ENCODE measurements at places on chromosomes 7 and 10.
A peak's percentile ranks its signal among the peaks of the same experiment; 100 is the strongest.

GRCh38 chr7:157440346-157441022 lies 103.7 kb downstream of the DNAJB6 start:
- no peak for DNase-seq

DNA sequence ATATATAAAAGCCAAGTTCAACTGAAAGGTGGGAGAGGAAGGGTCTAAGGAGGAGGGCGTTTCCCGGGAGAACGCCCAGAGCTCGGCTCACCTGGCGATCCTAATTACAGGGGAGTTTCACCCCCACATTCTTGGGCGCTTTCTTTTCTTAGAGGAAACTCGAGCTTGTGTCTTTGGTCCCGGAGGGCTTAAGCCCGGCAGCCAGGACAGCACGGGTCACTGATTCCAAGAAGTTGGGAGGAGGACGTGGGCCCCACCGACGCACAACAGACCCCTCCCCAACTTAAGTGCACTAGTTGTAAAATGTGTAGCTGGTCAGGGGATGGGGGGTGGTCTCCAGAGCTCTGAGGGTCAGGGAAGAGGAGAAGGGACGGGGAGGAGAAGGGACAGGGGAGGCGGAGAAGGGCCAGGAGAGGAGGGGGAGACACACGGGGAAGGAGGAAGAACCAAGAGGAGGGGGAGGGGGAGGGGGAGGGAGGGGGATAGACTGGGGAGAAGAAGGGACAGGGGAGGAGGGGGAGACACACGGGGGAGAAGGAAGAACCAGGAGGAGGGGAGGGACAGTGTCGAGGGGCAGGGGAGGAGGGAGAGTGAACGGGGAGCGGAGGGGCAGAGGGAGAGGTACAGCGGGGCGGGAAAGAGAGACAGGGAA lies 874 bp downstream of the BAIAP2L1 start:
- no peak for DNase-seq

- no peak for DNase-seq
Observed at GRCh38 chr7:39721345-39721744, 98.0 kb downstream of the RALA start.

GRCh38 chr10:128687927-128688549 lies 561.8 kb upstream of the MKI67 start:
- no peak for DNase-seq

DNA sequence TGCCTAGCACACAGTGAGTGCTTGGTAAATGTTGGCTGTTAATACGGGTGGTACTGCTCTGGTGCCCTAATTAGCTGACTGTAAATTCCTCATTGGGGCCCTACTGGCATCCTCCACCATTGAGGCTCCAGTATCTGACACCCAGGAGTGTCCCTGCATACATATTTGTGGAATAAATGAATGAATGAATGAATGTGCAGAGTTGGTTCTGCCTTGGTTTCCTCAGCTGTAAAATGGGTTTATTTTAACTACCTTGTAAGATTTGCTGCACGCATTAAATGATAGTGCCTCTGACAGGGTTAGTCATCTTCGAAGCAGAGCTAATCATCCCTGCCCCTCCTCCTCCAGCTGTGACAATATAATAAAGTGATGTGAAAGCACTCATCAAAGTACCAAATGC lies 45.8 kb downstream of the ALDH18A1 start:
- no peak for DNase-seq

GRCh38 chr7:33727315-33727714 lies 178.0 kb upstream of the BMPER start:
- DNase-seq = no peak

GRCh38 chr7:45156516-45157272 lies 897 bp upstream of the RAMP3 start:
- DNase-seq = no peak

DNA sequence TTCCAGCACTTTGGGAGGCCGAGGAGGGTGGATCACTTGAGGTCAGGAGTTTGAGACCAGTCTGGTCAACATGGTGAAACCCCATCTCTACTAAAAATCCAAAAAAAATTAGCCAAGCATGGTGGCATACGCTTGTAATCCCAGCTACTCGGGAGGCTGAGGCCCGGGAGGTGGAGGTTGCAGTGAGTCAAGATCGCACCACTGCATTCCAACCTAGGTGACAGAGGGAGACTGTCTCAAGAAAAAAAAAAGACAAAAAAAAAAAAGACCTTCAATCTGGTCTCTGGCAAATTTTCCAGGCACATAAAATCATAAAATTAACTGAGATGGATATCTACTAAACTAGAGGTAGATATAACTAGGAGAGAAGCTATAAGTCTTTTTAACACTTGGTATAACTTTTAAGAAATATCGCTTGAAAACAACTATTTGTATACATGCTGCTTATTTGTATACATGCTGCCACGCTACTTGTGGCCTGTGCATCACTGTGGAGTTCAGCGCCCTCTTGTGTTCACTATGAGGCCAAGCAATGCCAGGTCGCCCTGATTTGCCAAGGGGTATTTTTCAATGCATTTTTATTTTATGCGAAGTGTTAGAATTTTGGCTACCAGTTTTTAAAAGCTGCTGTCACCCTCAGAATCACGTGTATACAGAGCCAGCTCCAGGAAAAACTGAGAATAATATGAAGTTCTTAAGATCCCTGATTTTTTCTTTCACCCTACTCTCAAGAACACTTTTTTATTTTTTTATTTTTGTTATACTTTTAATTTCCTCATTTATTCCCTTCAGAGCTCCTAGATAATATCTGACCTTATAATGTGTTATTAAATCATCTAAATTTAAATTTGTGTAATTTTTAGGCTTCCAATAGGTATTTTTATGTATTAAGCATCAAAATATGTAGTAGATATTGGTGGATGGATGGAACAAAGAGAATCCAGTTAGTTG lies 26.7 kb downstream of the CYCS start:
- DNase-seq = peak; percentile 23

DNA sequence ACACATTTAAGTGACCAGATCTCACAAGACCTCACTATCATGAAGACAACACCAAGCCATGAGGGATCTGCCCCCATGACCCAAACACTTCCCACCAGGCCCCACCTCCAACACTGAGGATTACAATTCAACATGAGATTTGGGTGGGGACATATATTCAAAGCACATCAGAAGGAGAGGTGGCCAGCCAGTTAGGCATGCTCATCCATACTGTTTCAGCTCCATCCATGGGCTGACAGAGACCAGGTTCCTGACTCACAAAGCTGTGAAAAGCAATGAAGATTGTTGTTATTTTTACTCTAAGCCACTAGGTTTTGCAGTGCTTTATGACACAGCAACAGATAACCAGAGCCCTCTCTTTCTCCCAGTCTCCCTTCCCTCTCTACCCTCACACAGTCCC lies 36.0 kb downstream of the C10orf71 start:
- no peak for DNase-seq

DNA sequence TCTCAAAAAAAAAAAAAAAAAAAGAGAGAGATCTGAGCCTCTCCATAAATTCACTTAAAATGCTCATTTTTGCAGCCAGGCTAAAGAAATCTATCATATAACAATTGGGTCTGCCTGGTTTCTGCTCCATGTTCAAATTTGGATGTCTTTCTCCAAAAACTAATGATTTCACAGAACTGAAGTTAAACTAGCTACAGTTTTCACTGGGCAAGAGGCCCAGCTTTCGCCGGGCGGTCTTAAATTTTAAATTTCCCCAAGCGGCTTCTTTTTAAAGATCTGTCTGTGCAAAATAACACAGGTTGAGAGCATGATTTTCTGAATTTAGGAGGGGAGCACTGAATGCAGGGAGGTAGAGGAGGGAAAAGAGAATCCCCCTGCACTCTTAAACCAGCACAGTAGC lies 603.4 kb downstream of the KCNMA1 start:
- no peak for DNase-seq

GRCh38 chr7:124201768-124202349 lies 169.0 kb upstream of the TMEM229A start:
- no peak for DNase-seq

GRCh38 chr7:101218236-101219125 lies 516 bp downstream of the ZNHIT1 start:
- DNase-seq = no peak

GRCh38 chr10:124500757-124501156 lies 39.1 kb downstream of the LHPP start:
- DNase-seq = no peak

- no peak for DNase-seq
Observed at GRCh38 chr10:123570898-123571515, 95.1 kb upstream of the GPR26 start.

DNA sequence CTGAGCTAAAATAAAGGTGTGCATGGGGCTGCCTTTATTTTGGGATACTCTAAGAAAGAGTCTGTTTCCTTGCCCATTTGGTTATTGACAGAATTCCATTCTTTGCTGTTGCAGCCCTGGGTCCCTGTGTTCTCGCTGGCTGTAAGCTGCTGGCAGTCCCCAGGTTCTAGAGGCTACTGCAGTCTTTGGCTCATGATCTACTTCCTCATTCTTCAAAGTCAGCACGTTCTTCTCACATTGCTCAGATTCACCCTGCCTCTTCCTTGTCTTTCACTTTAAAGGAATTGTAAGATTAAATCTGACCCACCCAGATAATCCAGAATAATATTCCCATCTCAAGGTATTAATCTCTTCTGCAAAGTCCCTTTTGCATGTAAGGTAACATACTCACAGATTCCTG lies 620.3 kb downstream of the CCSER2 start:
- no peak for DNase-seq

DNA sequence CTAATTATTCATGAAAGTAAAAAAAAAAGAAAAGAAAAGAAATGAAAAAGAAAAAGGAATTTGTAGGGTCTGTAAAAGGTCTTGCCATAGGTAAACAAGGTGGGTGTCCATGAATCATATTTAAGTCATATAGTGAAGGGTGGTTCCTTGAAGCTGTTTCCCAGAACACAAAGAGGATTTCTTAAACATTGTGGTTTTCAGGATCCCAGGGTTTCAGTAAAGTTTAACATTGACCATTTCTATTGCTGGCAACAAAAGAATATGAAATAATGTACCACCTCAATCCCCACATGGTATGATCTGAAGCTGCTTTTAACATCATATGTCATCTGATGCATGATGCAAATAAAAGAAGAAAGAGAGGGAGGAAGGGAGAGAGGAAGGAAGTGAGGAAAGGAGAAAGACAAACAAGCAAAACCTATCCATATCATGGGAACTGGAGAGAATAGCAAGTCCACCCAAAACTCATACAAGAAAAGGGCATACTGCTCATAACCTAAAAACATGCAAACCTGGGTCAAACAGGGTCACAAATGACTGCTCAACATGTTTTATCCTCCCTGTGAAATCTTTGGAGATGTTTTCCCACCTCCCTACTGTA lies 663.5 kb downstream of the SORCS1 start:
- DNase-seq = no peak

GRCh38 chr10:19518632-19519031 lies 297.6 kb upstream of the PLXDC2 start:
- DNase-seq = no peak

GRCh38 chr7:17986851-17987250 lies 40.8 kb downstream of the PRPS1L1 start:
- DNase-seq = no peak

DNA sequence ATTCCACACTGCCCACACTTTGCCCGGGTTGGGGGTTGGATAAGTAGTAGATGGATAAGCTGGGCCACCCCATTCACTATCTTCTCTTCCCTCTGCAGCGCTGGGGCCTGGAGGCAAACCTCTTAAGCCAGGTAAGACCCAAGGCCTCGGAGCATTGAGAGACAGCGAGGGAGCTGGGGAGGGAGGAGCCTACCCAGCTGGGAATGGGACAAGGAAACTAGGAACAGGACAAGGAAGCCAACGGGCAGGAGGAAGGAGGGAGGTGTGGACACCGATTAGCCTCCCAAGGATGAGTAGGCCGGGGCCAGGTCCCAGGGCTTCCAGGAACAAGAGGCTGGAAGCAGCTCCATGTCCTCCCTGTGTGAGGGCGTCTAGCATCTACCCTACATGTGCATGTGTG lies 9.6 kb downstream of the ELN start:
- DNase-seq = no peak

GRCh38 chr10:100742936-100743335 lies 2.4 kb upstream of the PAX2 start:
- DNase-seq = no peak

DNA sequence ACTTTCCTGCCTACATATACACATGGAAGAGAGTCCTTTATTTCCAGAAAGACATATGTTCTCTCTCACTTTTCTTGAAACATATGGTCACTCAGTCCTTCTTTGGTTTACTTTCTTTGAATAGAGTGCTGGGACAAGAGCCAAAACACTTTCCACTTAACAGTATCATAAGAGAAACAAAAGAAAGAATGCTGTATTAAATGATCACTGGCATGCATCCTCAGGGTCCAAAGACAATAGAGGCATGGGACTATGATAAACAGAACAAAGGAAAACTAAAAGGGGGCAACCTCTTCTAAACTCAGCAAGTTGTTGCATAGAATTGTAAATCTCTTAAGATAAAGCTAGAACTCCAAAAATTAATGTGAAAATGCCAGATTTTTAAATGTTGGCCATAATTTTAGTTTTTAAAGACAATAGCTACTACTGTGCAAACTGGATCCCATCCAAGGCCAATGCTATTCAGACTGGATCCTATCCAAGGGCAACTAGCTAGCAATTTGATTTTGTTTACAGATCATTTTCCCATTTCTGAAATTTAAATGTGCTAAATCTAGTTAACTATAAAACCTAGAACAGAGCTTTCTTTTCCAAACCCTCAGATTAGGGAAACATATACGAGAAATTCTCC lies 687.5 kb downstream of the SORCS3 start:
- no peak for DNase-seq

- no peak for DNase-seq
Observed at GRCh38 chr7:148588670-148589131, 1.9 kb upstream of the C7orf33 start.

DNA sequence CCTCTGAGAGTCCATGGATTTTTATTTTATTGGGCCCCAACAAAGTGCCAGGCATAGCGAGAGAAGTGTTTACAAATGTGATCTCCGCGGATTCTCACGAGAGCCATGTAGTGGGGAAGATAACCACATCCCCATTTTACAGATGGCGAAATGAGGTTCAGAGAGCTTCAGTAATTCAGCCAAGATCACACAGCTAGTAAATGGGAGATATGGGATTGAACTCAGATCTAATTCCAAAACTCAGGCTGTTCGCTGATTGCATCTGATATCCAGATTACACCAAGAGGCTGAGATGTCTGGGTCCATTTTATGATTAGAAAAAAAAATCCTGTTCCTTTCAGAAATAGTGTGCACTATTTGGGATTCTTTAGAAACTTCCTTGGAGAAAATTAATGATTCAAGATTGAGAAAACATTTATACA lies 1.3 kb downstream of the FAS start:
- no peak for DNase-seq

- no peak for DNase-seq
Observed at GRCh38 chr10:88131511-88132139, 268.2 kb downstream of the PTEN start.

DNA sequence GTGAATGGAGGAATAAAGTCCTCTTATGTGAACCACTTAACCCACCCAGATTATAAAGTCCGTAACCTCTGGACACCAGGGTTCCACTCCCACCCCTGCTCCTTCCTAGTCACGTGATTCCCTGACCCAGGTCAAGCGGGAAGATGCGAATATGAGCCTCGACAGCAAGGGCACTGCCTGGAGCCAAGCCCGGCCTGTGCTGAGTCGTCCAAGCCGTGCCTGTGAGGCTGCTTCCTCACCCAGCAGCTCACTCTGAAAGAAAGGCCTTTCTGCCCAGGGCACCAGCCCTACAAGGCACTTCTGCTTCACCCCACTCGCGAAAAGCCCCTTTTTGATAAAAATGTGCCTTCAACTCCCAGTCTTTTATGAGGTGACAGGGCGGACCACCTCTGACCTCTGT lies 85.8 kb downstream of the CYTH3 start:
- no peak for DNase-seq
